ENCODE measurements at places on chromosomes 2 and 18. TPM values are rescaled to one million over a fixed set of nuclear protein-coding genes. Genes with fewer than 3 reads are reported as not detected.

CCT4 gene
- 305 TPM for total RNA-seq

PLA2R1 gene
- 2.1 TPM for total RNA-seq

CASP8 gene
- 31.1 TPM for total RNA-seq

STON1 gene
- total RNA-seq, result 0.39 TPM

PDE11A gene
- total RNA-seq, result 0.43 TPM

GALNT14 gene
- total RNA-seq, result 43.5 TPM

LYG2 gene
- total RNA-seq, result not detected

UGT1A10 gene
- total RNA-seq, result 0.11 TPM

POMC gene
- 0.06 TPM for total RNA-seq

STEAP3 gene
- 45.5 TPM for total RNA-seq

SNED1 gene
- total RNA-seq, result 1.1 TPM

AGXT gene
- total RNA-seq, result not detected

REG3A gene
- not detected for total RNA-seq

ITPRIPL1 gene
- not detected for total RNA-seq

ANKRD62 gene
- total RNA-seq, result not detected

NPC1 gene
- total RNA-seq, result 115 TPM

PLCD4 gene
- 0.80 TPM for total RNA-seq

MTX2 gene
- 39.6 TPM for total RNA-seq

GTF2A1L gene
- not detected for total RNA-seq

MATN3 gene
- 17.0 TPM for total RNA-seq

ASB1 gene
- 55.3 TPM for total RNA-seq

UGT1A4 gene
- not detected for total RNA-seq

DCC gene
- total RNA-seq, result not detected

FASTKD1 gene
- 18.3 TPM for total RNA-seq

TFCP2L1 gene
- 29.7 TPM for total RNA-seq

C2orf66 gene
- 0.08 TPM for total RNA-seq

ACTG2 gene
- 0.40 TPM for total RNA-seq

CD28 gene
- not detected for total RNA-seq

CENPA gene
- 49.1 TPM for total RNA-seq

PMAIP1 gene
- total RNA-seq, result 14.5 TPM

NCKAP5 gene
- 0.76 TPM for total RNA-seq

KCNJ3 gene
- total RNA-seq, result not detected

ZNF385B gene
- 0.10 TPM for total RNA-seq

Data from A549 treated with AZD2906 at 1 μM for 4 hours (cell line).